Stimulated activated CD8-positive, alpha-beta memory T cell treated with anti-CD3 and anti-CD28 coated beads, Interleukin-7, amount 100 ng/mL, for 24 hours (primary cell): ENCODE measurements at places on chromosomes 7 and 10.

DNA sequence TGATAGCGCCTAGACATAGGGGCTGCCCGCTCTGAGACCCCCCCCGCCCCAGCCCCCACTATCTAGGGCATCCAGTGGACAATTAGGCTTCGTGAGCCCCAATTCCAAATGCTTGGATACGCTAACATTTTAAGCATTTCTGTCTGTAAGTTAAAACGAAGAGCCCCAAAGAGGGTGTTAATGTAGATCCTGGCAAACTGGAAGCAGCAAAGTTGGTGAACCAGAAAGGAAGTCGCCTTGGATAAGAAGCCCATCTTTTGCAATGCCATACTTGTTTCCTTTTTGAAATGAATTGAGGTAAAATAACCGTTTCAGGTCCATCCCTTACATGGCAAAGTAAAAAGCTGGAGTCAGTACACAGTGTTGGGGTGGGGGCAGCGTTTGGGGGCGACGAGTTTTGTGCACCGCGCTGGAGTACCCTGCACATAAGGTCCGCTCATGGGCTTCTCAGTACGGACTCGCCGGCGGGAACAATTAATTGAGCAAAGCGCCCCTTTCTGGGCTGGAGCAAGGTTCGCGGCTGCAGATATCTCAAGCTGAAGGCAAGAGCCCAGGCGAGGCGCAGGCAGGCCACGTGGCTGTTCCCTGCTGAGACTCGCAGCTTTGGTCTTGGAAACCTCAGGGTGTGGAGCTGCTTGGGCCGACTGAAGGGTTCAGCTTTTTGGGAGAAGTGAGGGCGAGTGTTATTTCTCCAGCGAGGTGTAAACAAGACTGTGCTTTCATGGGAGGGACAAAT, 1.4 kb upstream of the TWIST1 start:
- no peak for DNase-seq

GRCh38 chr10:113565364-113565763, 12.5 kb downstream of the HABP2 start:
- DNase-seq: no peak

GRCh38 chr7:83546586-83546985, 102.4 kb downstream of the SEMA3E start:
- DNase-seq: no peak

DNA sequence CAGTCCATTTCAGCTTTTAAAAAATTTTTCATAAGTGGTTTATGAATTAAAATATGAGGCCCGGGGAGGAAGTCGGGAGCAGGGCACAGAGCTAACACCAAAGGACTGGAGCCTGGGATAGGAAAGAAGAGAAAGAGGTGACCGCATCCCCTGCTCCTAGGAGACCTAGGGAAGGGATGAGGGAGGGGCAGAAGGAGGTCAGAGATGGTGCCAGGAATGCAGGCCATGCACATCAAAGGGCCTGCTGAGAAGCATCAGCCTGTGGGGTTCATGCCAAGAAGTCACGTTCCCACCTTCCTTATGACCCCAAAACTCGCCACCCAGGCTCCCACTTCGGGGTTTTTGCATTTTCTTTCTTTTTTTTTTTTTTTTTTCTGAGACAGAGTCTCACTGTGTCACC, 14.7 kb upstream of the TOMM7 start:
- no peak for DNase-seq

GRCh38 chr7:2715341-2716231, 27.6 kb downstream of the AMZ1 start:
- DNase-seq: no peak

- DNase-seq: no peak
These were observed 469.7 kb downstream of the PARD3 start for GRCh38 chr10:34345383-34345782.

- DNase-seq: no peak
These were observed 6.3 kb upstream of the SEMA3A start for GRCh38 chr7:84200859-84201258.

DNA sequence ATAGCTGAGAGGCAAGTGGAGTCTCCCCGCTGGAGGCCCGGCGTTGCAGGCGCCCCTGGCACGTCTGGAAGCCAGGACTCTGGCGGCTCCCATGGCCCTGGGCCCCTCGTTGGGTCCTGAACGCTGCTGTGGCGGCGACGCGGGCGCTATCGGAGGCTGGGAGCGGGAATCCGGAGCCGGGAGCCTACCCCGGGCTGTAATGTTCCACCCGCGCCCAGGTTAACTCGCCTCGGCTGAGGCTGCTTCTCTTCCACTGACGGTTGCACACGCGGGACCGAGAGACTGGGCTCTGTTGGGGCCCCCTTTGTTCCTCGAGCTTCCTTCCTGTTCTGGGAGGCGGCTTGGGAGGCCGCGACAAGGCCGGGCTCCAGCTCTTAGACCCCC, 1.3 kb upstream of the HOXA5 start:
- no peak for DNase-seq

DNA sequence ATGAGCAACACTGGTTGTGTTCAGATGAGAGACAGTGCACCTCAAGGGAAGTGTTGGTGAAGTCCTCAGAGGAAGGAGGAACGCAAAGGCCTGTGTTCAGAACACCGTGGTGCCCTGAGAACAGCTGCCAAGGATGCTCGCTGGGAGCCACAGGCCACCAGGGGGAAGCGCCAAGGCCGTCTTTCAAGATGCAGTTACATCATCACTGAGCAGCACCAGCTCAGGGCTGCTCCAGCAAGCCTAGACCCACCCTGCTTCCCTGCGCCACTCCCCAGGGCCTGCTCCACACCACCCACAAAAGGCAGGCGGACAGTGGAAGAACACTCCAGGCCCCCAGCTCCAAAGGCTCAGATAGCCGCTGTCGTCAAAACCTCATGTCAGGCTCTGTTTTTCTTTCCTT, 378.8 kb downstream of the DPP6 start:
- no peak for DNase-seq

DNA sequence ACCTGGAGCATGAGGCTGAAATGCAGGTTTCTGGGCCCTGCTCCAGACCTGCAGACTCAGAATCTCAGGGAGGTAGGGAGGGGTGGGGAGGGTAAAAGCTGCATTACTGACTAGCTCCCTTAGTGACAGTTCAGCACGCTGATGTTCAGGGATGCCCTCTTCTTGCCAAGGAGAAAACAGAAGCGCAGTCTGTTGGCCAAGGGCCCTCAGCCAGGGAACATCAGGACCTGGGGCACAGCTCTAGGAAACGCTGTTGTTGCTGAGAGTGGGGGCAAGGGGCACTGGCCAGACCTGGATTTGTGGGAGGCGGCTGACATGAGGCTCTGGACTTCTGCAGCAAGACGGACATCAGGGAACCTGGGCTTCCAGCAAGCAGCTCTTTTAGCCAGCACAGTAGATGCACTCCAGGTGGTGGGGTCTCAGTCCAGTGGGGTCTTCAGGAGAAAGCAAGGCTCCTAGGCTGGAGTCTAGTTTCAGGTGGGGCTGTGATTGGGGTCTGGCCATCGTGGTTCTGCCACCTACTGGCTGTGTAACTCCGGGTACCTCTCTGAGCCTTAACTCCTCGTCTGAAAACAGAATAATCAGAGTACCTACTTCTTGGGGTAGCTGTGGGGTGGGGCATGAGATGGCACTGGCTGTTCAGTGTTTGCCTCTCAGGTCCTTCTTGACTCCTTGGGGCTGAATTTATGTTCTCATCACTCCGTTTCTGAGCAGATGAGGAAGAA, 72.9 kb upstream of the PRLHR start:
- no peak for DNase-seq

GRCh38 chr10:134247-135131, 766 bp upstream of the ZMYND11 start:
- DNase-seq: no peak

DNA sequence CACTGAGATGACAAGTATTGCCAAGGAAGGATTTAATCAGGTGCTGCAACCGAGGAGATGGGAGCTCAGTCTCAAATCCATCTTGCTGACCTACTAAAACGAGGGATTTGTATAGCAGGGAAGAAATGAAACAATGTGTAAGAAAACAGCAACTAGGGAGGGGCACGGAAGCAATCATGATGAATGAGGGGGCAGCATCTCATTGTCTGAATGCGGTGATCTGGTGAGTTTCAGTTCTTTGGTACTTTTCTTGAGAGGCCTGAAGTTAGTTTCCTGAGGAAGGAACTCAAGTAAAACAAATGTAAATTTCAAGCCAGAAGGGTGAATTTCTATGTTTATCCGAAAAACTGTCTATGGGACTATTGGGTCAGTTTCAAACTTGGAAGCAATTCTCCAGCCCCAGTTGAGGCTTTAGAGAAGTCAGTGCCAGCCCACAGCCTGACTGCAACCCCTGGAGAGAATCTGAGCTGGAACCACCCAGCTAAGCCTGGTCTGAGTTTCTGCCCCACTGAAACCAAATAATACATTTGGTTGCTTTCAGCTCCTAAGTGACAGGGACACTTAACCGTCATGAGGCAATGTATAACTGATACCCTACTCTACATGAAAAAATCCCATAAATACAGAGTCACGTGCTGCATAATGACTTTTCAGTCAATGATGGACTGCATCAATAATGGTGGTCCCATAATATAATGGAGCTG, 45.8 kb upstream of the TNS3 start:
- DNase-seq: no peak

- no peak for DNase-seq
These were observed 22.6 kb upstream of the AKR1C3 start for GRCh38 chr10:5071411-5072198.

DNA sequence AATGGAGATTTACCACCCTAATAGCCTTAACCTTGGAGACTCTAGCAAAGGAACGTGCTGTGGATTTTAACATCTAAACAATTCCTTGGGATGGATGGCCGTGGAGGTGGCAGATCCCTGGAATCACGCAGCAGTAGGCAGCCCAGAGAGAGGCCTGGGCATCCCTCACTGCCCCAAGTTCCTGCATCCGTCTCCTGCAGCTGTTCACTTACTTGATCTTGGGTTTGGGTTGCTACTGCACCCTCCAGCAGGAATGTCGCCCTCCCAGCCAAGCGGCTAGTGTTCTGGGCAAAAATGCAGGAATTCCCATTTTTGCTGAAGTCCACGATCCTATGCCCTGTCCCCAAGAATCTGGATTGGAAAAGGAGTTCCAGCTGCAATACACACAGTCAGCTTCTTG, 166.7 kb upstream of the SH2B2 start:
- DNase-seq: no peak

DNA sequence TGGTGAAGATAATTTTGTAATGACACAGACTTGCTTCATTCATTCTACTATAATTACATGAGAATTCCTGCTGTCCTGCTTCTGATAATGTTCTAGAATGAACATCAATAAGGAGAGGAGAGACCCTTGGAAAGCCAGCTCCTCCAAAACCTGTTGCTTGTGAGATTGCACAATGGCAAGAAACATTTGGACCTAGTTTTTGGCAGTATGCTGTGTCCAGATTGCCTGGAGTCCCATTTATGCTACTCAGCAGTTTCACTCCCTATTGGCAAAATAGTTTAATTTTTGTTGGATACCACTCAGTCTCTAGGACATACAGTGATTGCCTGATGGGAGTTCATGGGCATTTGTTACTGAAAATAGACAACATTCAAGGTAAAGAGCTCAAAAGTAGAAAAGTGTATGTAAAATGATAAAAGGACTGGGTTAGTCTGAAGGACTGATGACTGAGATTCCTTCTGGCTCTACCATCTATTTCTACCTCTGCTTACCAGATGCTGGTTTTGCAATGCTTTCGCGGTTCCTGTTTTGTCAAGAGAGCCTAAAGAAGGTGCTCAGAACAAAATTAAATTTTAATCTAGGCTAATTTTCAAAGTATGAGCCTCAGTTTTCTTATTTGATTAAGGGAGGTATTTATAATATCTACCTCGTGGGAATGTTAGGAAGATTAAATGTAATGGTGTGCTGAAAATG, 8.0 kb upstream of the ACTR3B start:
- DNase-seq: no peak

- no peak for DNase-seq
These were observed 399.6 kb downstream of the DPP6 start for GRCh38 chr7:154451480-154452457.

DNA sequence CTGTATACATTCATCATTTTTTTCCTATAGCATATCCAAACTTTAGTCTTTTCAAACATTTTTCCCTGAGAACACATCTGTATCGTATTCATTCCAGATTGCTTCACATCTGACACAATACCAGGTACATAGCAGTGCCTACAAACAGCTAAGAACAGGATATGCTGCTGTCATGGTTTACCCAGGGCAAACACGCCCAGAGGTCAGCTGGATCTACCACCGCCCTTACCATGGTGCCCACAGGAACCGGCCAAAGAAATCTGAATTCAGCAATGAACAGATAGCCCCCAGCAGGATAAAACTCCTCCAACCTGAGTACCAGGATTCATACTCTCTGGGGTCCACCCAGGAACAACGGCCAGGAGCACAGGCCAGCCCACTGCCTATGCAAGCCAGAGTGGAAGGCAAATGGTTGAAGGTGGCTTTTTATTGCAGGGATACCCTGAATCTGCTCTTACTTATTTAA, 43.0 kb downstream of the TNS3 start:
- DNase-seq: no peak

DNA sequence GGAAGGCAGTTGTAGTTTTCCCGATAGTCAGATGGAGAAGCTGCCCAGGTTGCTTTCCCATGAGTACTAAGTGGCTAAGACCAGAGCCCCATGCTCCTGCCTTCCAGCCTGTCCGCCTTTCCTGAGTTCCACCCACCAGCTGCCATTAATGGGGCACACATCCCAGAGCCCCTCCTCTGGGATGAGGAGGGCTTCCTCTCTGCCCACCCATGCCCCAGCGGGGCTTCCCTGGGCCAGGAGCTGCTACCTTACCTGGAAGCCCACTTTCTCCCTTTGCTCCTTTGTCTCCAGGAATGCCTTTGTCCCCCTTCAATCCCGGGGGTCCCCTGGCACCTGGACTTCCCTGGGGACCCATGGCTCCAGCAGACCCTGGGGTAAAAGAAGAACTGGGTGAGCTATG, 7.8 kb downstream of the SFTPD start:
- DNase-seq: no peak

- DNase-seq: no peak
These were observed 38.7 kb upstream of the NRBF2 start for GRCh38 chr10:63094405-63094804.

DNA sequence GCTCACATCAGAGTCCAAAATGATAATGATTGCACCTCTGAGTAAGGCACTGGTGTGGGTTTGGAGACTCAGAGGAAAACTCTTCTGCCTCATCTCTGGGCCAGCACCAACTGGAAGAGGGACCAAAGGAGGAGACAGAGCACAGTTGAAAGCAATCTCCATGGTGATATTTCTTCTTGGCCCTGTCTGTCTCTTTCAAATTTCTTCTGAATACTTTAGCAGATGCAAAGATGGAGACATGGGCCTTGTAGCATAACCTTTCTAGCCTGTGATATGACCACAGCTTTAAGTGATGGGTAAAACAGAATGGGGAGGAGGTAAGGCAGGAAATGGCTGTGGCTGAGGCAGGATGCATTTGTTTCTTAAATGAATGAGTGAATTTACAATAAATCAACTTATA, 12.2 kb upstream of the GIMAP7 start:
- DNase-seq: no peak

GRCh38 chr7:1204460-1205140, 28.1 kb upstream of the UNCX start:
- no peak for DNase-seq

GRCh38 chr7:10802526-10802925, 171.1 kb upstream of the PHF14 start:
- no peak for DNase-seq

DNA sequence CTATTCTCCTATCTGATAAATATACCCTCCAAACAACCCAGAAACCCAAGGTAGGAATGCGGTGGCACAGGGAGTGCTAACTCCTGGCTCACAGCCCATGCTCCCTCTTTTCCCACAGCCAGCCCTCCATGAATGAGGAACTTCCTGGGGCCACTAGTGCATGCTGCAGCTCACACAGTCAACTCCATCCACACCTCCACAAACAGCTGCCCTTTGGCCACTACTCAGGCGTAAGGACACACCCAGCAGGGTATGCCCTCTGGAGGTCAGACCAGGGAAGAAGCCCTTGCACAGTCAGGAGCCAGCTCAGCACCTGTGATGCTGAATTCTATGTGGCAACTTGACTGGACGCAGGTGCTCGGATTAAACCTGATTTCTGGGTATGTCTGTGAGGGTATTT, 85.2 kb upstream of the PIK3CG start:
- no peak for DNase-seq
